ENCODE measurements at places on chromosomes 1 and 21. TPM values are rescaled to one million over a fixed set of nuclear protein-coding genes. Genes with fewer than 3 reads are reported as not detected.
A peak's percentile ranks its signal among the peaks of the same experiment; 100 is the strongest.

DNA sequence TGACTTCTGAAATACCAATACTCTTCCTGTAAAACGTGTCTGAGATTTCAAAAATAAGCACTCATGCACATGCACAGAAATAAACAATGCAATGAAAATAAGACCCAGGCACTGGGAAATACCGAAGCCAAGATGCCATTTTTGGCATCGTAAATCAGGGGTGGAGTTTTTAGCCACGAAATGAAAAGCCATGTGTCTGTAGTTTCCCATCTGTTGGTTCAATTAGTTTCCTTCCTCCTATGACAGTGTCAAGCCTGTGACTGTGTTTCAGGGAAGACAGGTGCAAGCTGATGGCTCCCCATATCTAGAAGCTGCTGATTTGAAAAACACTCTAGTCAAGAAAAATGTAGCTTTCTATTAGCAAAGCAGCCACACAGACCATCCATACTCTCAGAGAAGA, 480.4 kb upstream of the CAMK1G start:
- DNase-seq, result no peak

Gene ALPL
- total RNA-seq, result 0.93 TPM

DNA sequence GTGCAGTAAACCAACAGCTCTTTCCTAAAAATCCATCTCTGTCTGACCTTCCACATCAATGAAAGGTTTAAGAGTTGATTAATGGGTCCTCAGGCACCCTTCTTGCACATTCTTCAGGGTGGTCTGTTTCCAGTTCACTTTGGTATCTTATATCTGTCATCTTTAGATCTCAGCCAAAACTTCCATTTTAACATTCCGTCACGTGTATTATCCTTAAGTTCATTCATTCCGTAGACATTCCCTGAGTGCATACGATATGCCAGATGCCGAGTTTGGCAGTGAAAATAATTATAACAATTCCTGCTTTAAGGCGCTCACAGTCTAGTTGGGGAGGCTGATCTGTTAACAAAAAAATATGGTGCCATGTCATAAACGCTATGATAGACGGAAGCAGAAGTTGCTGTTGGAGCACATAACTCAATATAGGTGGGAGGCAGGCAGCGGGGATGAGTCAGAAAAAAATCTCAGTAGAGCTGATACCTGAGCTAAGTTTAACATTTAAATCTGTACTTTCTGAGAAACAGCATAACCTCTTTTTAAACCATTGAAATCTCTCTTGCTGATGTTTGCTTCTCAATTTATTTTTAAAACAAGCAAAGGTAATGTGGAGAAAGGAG, 59.6 kb upstream of the HOOK1 start:
- no peak for DNase-seq

Gene CRNN
- not detected for total RNA-seq

- DNase-seq, result peak; percentile 8
Measured at GRCh38 chr1:159753386-159753785, 27.4 kb upstream of the DUSP23 start.

GRCh38 chr1:5374192-5374591, 618.0 kb downstream of the NPHP4 start:
- DNase-seq, result no peak

DNA sequence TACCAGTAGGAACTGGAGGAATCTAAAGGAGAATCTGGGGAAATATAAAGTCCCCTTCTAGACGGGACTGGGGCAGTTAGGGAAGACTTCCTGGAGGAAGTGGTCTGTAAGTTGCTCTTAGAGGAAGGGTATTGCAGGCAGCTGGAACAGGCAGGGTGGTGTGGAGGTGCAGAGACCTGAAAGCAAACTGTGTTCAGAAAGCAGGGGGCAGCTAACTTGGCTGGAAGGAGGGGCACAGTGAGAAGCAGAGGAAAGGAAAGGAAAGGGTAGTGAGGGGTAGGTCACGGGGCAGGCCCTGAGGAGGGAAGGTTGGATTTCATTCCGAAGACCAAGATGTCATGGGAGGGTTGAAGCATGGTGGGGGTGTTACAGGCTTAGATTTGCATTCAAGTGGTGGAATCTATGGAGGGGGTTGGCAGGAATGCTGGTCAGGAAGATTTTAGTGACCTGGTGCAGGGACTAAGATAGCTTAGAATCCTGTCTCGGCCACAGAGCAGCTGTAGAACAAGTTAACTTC, 240.7 kb downstream of the FOXD2 start:
- DNase-seq, result no peak

- no peak for DNase-seq
Measured at GRCh38 chr1:72435025-72435424, 152.7 kb upstream of the NEGR1 start.

Gene VWA5B1
- total RNA-seq, result not detected

GRCh38 chr1:30704271-30704670, 19.1 kb downstream of the MATN1 start:
- no peak for DNase-seq

DNA sequence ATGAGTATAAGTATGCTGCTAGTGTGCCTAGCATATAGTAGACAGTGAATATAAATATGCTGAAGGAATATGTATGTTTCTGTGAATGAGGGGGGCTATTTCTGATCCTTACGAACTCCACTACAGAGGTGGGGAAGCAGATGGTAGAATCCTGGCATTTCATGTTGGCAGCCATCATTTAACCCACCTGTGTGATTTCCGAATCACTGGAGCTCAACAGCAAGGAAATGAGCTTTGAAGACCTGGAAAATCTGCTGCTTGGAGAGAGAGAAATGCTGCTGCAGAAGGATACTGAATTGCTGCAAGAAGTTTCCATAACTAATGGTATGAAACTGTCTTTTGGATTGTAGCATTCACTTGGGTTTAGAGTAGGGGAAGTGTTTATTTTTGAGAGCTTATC, 83.5 kb downstream of the RABGAP1L start:
- no peak for DNase-seq

DNA sequence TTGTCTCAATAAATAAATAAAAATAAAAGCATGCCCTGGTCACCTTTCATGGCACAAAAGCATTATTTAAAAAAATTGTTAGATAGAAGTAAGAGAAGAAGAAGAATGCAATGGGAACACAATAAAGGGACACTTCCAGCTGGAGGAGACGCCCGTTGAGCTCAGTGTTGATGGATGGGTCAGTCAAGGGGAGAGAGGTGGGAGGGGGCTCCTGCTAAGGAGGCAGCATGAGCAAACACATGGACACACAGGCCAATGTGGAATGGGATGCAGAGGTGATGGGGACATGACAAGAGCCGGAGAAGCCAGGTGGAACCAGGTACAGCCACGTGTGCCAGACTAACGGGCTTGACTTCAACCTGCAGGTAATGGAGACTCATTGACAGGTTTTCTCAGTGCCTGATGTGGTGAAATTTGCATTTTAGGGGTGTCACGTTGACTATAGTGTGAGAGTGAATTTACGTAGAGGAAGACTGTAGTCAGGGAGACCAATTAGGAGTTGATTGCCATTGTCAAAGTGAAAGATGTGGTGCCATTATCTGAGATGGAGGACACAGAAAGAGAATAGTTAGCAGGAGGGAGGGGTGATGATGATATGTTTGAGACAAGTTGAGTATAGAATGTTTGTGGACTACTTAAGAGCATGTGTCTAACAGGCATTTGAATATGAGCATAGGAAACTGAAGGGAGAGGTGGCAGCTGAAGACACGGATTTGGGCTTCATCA, 48.7 kb upstream of the ATP2B4 start:
- DNase-seq, result no peak

Data from Calu3 (cell line).